ENCODE measurements at places on chromosomes 3 and 15.
A peak's percentile ranks its signal among the peaks of the same experiment; 100 is the strongest.

DNA sequence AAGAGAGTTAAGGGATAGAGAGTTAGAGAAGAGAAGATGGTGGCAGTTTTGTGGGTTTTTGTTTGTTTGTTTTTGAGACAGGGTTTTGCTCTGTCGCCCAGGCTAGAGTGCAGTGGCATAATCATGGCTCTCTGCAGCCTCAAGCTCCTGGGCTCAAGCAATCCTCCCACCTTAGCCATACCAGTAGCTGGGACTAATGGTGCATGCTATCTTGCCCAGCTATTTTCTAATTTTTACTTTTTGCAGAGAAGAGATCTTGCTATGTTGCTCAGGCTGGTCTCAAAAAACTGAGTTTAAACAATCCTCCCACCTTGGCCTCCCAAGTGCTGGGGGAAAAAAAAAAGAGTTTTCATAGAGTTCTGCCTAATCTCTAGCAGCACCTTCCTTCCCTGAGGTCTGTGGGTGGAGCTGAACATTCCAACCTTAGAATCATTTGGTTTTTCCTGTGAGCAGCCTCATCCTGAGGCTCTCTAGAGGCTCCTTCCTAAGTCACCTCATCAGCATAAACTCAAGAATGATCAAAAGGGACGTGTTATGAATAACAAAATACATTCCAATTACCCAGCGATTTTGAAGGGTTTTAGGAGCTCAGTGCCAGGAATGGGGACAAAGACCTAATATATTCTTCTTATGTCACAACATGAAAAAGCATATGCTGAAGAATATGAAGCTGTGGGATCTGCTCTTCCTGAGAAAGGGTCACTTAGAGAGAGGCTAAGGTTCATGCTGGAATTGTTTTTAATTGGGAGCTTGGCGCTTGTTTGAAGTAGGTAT, 180.6 kb downstream of the LSAMP start:
- no peak for DNase-seq

- peak; percentile 84 for DNase-seq
Observed at GRCh38 chr15:71272932-71273331, 157.7 kb downstream of the THSD4 start.

- no peak for DNase-seq
Observed at GRCh38 chr3:51353131-51353530, 32.0 kb upstream of the MANF start.

DNA sequence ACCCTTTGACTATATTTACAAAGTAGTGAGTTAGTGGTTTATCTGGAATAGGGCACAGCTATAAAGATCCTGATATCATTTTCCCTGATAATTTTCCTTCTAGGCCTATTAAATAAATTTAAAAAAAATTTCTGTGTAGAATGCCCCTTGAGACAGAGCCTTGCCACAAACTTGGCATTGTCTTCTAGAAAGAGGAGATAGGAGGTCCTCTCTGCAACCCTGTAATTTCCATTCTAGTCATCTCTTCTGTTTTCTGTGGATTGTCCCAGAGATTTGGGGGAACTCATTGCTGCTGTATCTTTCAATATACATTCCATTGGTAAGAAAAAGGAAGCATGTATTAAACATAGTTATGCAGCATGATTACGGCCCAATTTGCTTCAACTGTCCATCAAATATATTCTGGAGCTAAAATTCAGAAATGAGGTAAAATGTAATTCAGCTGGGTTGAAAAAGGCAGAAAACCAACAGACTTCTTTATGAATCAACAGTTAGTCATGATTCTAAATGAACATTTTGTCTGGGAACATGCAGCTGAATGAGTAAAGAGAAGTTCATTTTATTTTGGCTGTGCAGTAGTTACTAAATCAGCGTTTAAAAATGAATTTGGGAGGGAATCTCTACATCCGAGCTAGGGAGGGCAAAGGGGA, 401.1 kb downstream of the NAALADL2 start:
- no peak for DNase-seq

DNA sequence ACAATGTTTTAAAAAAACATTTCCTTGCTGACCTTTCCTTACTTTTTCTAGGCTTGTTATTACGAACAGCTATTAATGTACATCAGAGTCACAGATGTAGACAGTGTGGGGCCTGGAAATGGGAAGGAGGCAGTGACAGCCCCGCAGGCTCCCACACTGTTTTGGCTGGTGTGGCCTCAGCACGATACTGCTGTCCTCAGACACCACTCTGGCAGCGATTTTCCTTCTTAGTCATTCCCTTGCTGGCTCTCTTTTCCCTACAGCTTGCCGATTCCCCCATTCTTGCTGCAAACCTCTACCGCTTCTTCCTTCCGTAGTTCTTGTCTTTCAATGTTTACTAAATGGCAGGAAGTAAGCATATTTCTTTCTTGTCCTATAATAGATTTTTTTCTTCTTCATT, 113.1 kb downstream of the ABI3BP start:
- no peak for DNase-seq

- no peak for DNase-seq
Observed at GRCh38 chr3:167166594-167167253, 213.4 kb downstream of the ZBBX start.

- DNase-seq: no peak
Observed at GRCh38 chr3:178384321-178385230, 151.7 kb upstream of the KCNMB2 start.

DNA sequence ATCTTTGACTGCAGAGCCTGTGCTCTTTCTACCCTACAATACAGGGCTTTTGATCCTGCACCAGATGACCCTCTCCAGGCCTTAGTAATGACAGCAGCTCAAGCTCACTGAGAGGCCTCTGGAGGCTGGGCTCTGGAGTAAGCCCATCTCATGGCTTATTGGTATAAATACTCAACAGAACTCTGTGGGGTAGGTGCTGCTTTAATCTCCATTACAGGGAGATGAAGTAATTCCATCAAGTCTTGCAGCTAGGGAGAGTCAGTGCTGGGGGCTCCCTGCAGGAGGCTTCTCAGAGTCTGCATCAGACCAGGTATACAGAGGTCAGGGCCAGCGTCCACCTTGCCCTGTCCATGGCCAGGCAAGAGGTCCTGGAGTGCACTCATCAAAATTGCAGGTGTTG, 89.2 kb upstream of the SLC6A11 start:
- DNase-seq: no peak
